ENCODE measurements at places on chromosomes 12 and 14.

DNA sequence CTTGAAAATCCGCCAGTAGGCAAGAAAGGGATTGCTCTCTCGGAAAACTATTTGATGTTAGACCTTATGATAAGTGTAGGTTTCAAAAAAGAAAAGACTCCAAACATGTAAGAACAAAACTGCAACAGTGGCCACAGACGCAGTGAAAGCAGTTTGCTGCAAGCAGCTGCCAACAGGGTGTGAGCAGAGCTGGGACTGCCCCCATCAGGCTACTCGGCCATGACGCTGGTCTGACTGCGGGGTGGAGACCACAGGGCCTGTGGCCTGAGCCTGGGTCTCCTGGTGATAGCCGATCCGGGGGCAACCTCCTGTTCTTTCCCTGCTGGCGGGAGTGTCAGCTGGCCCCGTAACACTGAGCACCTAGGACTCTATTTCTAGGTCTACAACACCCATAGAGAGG lies 63.2 kb downstream of the AMN start:
- DNase-seq = no peak

- peak; percentile 75 for DNase-seq
Observed at GRCh38 chr12:89863493-89863938, 154.9 kb upstream of the ATP2B1 start.

- DNase-seq = no peak
Observed at GRCh38 chr12:130419116-130419515, 81.4 kb downstream of the PIWIL1 start.

DNA sequence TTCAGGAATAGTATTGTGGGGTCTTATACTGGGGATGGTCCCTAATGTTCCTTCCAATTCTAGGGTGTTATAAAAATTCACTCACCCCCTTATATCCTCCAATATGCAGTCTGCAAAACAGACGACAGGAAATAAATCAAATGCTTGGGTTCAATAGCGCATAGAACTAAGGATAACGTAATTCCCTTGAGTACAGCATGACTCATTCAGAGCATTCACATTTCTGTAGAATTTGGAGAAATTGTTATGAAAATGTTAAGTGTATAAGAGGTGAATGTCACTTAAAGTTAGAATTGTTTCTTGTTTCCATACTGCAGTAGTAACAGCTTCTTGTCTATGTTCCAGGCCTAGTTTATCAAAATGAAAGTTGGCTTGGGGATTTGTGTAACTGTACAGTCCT lies 271.4 kb downstream of the RPS29 start:
- no peak for DNase-seq

DNA sequence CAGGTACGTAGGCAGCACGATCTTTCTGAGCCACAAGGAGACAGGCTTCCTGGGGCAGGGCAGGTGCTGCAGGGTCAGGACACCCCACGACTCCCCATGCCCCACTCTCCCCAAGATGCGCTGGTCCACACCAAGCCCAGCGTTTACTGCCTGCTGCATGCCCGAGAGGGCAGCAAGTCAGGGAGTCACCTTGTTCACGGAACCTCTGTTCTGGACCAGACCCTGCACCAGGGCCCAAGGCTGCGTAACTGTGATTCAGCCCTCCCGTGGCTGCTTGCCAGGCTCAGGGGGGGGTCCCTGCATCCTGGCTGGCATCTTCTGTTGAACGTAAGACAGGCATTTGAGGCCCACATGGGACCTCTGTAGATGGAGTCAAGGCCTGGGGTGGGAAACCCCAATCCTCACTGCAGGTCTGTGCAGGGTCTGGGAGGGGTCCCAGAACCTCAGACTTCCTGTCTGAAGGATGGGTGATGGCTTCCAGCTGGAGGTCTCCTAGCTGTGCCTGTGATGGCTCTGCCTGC lies 228.6 kb upstream of the RTL1 start:
- no peak for DNase-seq

DNA sequence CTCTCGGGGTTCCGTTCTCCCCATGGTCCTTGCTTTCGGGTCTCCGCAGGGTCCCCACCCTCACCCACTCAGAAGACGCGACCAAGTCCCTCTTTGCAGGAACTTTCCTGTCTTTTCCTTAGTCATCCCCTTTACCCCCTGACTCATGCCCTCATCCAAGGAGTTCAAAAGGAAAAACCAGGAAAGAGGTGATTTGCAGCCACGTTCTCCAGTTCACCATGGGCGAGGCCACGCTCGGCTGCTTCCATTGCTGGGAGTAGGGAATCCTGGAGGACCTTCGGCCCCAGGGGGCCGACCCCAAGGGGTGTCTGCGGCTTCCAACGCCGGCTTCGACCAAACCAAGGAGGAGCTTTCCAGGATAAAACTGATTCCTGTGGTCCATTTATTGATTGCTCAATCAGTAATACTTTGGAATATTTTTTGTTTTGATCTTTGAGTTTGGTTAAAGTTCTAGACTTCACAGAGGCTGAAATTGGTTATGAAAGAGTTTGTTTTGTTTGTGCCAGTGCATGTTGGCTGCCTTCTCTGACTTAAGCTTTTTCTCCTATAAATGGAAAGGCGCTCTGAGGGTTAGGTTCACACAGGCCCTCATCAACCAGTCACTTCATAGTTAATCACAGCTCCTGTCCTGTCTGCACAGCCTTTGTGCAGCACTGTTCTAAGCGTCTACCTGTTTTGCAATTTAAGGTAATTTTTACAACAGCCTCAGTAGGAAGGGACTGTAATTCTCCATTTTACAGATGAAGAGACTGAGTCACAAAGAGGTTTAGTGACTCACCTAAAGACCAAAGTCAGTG lies 827 bp downstream of the ALDH2 start:
- DNase-seq = no peak

DNA sequence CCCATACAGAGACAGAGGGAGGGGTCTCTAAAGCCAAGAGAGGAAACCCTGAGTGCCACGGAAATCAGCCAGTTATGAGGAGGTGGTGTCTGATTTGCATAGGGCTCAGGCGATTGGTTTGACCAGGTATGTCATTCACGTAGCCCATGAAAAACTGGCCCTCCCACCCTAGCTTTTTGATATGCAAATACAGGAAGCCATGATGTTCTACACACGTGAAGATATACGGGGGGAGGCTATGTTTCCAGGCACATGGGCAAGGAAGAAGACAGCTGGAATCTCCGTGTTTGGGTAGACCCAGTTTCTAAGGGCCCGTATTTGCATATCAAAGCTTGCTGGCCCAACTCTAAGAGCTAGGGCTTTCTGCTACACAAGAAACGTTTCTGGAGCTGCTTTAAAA lies 717.8 kb upstream of the SEL1L start:
- DNase-seq = no peak

DNA sequence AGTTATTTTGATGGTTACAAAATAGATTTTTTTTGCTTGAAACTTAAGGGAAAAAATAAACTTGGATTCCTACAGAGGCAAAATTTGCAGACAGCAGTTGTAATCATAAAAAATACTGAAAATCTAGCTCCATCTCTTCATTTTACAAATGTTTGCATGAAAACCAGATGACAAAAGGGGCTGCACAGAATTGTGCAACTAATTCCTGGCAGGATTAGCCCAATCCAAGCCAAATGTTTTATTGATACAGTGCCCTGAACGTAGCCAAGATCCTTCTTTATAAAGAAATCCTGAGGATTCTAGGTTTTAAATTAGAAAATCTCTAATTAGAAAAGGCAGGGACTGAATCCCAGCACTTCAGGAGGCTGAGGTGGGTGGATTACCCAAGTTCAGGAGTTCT lies 356.4 kb upstream of the SEL1L start:
- no peak for DNase-seq
